SK-MEL-5 (cell line): ENCODE measurements at places on chromosomes 7 and 10.

GRCh38 chr10:15183689-15184481 lies 15.4 kb upstream of the NMT2 start:
- no peak for DNase-seq

DNA sequence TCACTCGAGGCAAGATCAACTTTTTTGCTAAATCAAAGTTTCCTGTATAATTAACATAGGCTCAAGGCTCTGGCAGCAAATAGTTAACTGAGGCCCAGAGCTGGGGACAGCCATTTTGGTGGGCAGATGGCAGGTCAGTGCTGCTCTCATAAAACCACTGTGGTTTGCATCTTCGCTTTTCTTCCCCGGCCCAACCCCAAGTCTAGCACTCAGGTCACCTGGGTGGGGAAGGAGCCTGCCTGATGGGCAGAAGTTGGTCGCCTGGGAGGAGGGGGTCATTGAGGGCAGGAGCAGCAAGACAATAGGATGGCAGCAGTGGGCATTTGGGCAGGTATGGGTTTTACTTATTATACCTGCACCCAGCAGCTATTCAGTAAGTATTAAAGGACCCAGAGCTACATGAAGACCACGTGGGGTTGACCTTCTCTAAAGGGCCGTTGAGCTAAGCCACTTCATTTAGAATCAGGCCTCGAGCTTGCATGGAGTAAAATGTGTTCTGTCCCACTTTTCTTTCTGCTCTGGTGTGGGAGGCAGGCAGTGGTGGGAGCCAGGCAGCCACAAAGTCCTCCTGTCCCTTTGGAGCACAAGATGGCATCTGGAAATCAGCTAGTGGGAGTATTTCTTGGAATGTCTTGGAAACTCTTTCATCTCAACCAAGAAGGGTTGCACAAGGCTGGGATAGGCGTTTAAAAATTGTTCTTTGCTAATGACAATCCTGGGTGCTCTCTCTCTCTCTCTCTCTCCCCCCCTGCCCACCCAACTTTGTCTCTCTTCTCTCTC lies 133.4 kb downstream of the SPAG6 start:
- DNase-seq, result no peak

- no peak for DNase-seq
Measured at GRCh38 chr10:48945441-48946130, 5.9 kb upstream of the LRRC18 start.

GRCh38 chr10:113350311-113351040 lies 202.4 kb upstream of the HABP2 start:
- DNase-seq, result no peak

DNA sequence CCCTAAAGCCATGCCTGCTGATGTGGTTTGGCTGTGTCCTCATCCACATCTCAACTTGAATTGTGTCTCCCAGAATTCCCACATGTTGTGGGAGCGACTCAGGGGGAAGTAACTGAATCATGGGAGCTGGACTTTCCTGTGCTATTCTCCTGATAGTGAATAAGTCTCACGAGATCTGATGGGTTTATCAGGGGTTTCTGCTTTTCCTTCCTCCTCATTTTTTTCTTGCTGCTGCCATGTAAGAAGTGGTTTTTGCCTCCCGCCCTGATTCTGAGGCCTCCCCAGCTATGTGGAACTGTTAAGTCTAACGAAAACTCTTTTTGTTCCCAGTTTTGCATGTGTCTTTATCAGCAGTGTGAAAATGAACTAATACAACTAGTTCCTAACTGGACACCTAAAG lies 11.8 kb downstream of the MACROH2A2 start:
- DNase-seq, result no peak

DNA sequence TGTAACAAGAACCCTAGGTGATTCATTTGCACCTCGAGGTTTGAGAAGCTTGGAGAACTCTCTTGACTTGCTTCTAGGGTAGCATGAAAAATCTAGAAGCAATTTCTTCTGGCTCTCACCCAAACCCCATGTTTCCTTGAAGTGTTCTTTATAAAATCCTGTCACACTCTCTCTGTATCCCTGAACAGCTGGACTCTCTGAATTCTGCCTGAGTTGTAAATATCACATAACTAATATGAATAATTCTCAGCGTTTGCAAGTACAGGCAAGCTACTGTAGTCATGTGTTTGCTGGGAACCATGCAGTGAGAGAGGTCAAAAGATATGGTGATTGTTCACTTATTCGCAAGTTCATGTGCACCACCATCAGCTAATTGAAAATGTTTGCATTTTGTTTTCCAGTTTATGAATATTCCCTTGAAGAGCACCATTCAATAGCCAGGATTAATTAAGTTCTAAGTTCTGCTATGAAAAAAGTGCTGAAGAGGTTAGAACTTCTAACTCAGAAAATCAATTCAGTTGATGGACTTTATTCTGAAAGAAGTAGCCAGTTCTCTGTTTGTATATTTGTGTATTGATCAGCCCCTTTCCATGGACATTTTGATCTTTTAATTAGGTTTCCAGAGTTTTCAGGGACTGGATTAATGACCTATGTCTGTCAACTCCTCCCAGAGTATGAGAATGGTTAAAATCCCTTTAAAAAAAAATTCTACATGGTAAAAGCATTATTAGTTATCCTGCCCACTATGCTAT lies 243.0 kb downstream of the PLXDC2 start:
- no peak for DNase-seq

DNA sequence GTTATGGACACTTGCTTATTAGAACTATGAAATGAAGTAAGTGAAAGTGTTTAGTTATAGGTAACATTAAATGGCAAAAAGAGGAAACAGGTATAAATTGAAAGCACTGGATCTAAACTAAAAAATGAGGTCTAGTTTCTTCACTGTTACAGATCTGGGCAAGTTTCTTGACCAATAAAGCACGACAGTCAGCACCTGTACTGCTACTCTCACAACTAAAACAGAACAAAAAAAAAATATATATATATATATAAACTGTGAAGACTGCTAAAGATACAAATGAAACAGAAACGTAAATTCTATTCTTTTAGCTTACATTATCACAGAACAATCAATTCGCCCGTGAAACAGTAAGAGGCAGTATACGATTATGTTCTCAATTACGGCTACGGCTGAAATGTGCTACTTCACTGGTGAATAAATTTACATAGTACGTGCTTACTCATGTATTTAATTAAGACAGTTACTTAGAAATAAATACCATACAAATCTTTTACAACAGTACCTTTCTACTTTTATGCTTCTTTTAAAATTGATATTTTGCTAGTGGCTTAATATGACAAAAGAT lies 4.2 kb downstream of the AHR start:
- DNase-seq, result peak; percentile 24

- no peak for DNase-seq
Measured at GRCh38 chr10:32972460-32972859, 14.4 kb upstream of the ITGB1 start.

DNA sequence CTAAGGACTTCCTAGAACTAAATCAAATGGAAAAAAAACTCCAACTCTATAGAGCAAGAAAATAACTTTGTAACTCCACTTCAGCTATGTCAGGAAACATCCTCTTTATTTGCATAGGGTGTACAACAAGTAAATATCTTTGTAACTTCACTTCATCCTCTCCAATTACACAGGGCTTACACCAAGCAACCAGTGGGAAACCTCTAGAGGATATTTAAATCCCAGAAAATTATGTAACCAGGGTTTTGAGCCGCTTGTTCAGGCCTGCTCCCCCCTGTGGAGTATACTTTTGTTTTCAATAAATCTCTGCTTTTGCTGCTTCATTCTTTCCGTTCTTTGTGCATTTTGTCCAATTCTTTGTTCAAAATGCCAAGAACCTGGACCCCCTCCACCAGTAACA lies 22.2 kb downstream of the LIPJ start:
- DNase-seq, result no peak
